ENCODE measurements at places on chromosomes 7 and 10.

- ATAC-seq, result no peak
Observed at GRCh38 chr10:52578871-52579405, 193.6 kb downstream of the MBL2 start.

DNA sequence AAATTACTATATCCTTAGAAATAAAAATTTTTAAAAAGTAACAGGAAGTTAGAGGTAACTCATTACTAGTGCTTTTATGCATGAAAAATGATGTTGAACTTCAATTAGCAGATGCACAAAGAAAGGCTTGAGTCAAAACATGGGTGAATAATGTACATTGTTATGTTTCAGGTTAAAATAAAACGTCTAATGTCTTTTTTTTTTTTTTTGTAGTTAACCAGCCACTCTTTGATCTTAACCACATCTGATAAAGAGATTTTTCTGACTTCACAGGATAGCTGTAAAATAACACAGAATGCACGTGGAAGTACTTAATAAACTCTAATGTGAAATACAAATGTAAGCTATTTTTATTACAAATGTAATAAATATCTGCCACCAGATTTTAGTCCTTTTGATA, 61.7 kb downstream of the GSAP start:
- no peak for ATAC-seq

GRCh38 chr7:111987886-111988285, 218.3 kb downstream of the DOCK4 start:
- ATAC-seq, result no peak

GRCh38 chr10:22133749-22134624, 83.8 kb downstream of the EBLN1 start:
- no peak for ATAC-seq

DNA sequence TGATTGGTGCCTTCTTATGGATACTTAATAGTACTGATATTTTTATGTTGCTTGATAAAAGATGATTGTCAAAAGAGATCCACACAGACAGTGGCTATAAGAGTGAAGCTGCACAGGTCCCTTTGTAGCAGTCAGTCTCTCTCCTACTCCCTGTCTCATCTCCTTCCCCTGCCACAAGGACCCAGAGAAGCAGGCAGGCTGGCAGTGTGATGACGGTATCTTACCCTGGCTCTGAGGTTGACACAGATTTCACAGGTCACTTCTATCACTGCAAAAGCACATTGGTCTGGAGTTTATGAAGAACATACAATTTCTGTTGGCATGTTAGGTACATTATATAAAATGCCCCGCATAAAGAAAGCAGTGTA, 64.4 kb upstream of the AHR start:
- peak; percentile 55 for ATAC-seq

All from motor neuron (in vitro differentiated cells).